ENCODE measurements at places on chromosomes 1 and 21.

- no peak for DNase-seq
These were observed 4.3 kb downstream of the LHX9 start for GRCh38 chr1:197921235-197922069.

- DNase-seq: no peak
These were observed 3.3 kb upstream of the NECTIN4 start for GRCh38 chr1:161092621-161093028.

GRCh38 chr1:230108580-230108979 is 41.5 kb downstream of the GALNT2 start:
- no peak for DNase-seq

GRCh38 chr1:117535821-117536220 is 70.0 kb upstream of the TENT5C start:
- DNase-seq: no peak

GRCh38 chr1:153308540-153308939 is 4.2 kb downstream of the PGLYRP3 start:
- DNase-seq: no peak

- no peak for DNase-seq
These were observed 7.3 kb downstream of the SLC1A7 start for GRCh38 chr1:53134961-53135734.

DNA sequence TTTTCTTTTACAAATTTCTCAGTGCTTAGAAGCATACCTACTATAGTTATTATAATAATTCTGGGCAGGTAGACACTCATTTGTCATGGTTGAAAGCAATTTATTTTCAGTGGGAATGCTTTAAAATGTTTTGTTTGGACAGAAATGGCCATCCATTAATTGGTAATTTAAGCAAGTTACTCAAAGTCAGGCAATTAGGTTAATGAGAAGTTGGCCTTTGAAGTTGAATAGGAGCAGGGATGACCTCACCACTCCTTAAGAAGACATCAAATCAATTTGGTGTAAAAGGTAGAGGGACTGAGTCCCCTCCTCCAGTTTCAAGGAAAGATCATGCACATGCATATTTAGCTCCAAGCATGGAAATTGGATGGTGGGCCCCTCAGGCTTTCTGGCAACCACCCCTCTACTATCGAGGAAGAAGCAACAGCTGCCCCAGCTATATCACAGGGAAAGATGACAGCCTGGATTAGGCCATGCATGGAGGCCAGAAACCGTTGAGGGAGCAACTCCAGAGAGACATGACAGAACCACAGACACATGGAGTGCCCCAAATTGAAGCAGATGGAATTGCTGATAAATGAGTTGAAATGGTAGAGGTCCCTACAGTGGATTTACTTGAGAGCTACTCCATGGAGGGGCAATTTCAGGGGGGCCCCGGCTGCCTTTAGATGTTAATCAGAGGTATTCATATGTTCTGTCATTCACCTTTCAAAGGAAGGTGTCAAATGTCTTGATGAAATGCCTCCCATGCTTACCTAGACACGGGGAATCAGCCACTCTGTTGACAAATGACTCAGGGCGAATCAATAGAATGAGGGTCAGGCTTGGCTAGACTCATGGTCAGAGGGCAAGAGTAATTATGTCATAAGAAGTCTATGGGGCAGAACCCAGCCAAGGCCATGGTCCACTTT is 26.7 kb downstream of the HLX start:
- DNase-seq: no peak

- no peak for DNase-seq
These were observed 24.6 kb upstream of the KIF1B start for GRCh38 chr1:10185759-10186158.

- DNase-seq: no peak
These were observed 93.5 kb downstream of the NAV1 start for GRCh38 chr1:201632364-201632952.

DNA sequence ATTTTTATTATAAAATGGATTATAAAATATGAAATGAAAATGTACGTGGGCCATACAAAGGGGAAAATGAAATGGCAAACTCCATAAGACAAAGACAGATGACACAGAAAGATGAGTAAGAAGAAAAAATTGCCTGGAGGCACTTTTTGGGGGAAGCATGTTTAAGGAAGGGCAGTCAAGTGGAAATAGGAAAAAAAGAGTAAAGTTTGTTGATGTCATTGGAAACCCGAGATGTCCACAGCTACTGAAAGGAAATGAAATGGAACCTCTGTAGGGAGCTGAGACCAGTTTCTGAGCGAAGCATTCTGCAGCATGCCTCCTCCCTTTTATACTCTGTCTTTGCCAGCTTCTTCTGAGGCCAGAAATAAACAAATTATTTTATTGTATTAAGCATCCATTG is 203.4 kb upstream of the UBE2U start:
- DNase-seq: no peak

- no peak for DNase-seq
These were observed 58.4 kb upstream of the CXADR start for GRCh38 chr21:17454315-17455027.

- no peak for DNase-seq
These were observed 19.4 kb downstream of the PEA15 start for GRCh38 chr1:160224606-160225005.

- no peak for DNase-seq
These were observed 287.5 kb downstream of the PTGER3 start for GRCh38 chr1:70760154-70760553.

GRCh38 chr1:116825207-116825719 is 71.0 kb downstream of the CD2 start:
- no peak for DNase-seq

All from NCI-H1417 treated with DMSO at 0.1 percent for 48 hours (cell line).